ENCODE measurements at places on chromosomes 16 and 17.

DNA sequence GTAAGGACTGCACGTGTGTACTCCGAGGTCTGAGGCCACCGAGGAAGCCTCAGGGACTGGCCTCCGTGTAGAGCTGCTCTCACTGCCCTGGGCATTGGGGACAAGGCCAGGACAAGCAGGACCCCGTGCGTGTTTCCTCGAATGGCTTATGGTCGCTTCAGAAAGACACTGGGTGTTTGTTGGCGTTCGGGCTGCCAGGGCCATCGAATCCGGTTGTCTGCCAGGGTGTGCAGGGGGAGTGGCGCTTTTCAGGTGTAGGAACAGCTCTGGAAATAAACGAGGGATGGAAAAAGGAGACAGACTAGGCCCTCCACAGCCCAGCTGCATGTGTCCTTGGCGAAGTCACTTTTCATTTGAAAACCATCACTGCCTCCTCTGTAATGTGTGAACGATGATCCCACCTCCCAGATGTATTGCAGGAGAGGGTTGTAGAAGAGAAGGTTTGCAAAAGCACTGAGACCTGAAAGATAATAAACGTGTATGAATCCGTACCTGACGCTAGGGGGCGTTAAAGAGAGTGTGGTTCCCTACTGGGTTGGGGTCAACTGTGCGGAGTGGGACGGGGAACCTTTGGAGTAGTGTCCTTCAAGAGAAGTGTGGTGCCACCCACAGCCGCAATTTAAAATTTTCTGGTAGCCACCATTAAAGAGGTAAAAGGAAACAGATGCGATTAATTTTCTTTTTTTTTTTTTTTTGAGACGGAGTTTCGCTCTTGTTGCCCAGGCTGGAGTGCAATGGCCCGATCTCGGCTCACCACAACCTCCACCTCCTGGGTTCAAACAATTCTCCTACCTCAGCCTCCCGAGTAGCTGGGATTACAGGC lies 2.1 kb upstream of the ZSCAN10 start:
- DNase-seq, result no peak

DNA sequence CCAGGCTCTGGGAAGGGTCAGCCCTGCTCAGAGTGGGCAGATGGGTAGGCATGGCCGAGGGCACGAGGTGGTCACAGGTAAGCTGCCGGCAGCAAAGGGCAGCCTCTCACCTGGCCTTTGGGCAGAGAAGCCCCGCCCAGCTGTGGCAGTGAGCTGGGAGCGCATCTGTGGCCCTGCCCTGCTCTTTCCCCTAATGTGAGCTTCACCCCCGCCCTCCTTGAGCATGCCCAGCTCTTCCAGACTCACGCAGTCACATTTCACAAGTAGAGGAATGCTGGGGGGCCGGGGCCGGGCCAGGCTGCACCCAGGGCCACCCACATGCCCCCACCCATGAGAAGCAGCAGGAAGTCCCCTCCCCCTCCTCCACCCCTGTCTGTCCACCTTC lies 40.7 kb upstream of the SLC38A10 start:
- DNase-seq, result no peak

- no peak for DNase-seq
Observed at GRCh38 chr16:75983741-75984381, 257.6 kb upstream of the CPHXL start.

- DNase-seq, result no peak
Observed at GRCh38 chr16:71711789-71712188, 12.7 kb downstream of the PHLPP2 start.

GRCh38 chr16:28104404-28104803 lies 40.9 kb upstream of the GSG1L start:
- DNase-seq, result no peak

DNA sequence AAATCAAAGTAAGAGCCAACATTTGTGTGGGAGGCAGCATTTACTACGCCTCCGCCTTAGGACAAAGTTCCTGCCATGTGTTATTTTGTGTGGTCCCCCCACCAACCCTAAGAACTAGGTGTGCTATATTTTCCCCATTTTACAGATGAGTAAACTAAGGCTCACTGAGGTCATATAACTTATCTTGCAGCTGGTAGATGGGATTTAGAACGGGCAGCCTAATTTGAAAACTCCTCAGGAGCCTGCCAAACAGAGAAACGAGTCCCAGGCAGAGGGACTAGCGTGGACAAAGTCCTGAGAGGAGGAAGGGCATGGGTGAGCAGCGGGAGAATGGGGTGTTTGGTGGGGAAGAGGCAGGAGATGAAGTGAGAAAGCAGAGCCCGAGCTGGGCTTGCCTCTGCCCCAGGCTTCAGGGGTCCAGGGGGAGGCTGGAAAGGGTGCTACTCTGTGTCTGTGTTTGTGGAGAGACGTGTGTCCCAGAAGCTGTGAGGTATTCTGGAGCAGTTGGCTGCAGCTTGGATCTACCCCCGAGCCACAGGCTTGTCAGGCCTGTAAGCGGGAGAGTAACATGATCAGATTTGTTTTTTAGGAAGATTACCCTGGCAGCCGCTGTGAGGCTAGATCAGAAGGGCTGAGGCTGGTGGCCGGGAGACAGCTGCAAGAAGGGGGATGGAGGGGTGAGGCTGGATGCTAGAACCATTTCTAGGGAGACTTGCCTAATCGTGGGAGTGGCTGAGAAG lies 5.0 kb downstream of the MLLT6 start:
- no peak for DNase-seq

GRCh38 chr17:40219594-40220338 lies 662 bp downstream of the WIPF2 start:
- DNase-seq, result peak; percentile 41

DNA sequence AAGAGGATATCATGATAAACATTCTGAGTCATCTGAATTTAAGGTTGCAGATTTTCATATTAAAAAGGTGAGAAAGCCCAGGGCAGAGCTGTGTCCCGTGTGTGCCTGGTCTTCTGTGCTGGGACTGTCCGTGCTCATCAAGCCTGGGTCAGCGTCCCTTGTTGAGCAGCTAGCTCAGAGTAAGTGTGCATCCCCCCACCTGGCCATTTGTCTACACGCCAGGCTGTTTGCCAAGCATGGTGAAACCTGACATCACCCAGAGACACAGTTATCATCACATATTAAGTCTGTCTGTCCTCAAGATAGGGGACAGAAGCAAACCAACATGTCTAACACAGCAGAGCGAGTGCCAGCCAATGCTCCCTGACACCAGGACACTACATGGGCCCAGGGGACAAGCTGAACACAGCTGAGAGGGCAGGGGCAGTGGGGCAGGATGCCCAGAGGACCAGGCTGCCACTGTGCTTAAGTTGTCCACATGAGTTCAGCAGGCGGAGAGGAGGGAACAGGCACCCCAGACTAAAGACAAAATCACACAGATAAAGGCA lies 57.9 kb upstream of the CNEP1R1 start:
- no peak for DNase-seq

DNA sequence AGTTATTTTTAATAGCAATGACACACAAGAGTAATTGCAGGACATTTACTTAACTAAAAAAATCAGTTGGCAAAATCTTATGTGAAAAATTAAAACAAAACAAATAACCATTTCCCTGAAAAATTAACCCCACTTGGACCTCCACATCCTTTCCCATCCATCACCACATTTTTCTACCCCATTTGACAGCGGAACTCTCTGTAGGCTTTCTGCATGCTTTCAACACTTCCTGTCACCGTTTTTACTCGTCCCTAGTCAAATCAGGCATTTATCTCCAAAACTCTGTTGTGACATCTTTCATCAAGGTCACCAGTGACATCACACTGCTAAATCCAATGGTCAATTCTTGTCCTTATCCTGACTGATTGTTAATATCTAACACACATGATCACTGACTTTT lies 27.5 kb downstream of the KCNJ16 start:
- DNase-seq, result no peak

GRCh38 chr17:79648181-79648831 lies 37.5 kb upstream of the RBFOX3 start:
- DNase-seq, result no peak

- no peak for DNase-seq
Observed at GRCh38 chr16:23104032-23104955, 45.0 kb downstream of the USP31 start.

DNA sequence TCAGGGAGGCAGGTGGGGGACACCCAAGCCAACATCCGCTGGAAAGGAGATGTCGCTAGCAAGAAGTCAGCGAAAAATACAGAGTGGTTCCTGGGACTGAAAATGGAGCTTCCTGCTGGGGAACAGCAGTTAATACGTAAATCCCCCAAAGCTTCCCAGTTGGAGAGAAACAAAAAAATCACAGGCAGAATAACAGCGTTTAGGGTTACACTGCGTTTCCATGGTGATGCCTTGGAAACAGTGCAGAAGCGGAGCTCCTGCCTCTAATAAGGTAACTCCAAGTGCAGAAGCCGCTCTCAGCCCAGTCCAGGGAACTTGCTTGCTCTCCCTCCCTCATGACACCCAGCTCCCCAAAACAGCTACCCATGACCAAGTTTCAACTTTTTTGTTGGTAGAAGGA lies 73.4 kb downstream of the PLD6 start:
- DNase-seq, result no peak

GRCh38 chr17:3761036-3761917 lies 37.6 kb downstream of the HASPIN start:
- no peak for DNase-seq

DNA sequence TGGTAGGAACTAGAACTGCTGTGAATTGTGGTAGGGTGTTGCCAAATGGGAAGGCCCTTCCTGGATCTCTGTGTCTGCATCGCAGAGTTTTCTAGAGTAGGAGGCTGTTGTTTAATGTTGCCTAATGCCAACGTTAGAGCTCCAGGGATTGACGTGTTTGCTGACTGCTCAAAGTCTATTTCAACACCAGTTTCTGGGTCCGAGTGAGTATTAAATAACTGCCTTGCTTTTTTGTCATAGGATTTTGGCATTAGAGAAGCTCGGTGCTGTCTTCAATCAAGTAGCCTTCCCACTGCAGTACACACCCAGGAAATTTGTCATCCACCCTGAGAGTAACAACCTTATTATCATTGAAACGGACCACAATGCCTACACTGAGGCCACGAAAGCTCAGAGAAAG lies 40.0 kb downstream of the SF3B3 start:
- no peak for DNase-seq

GRCh38 chr16:87327798-87328495 lies 10.8 kb upstream of the C16orf95 start:
- no peak for DNase-seq

GRCh38 chr17:82021107-82021899 lies 1.4 kb downstream of the CENPX start:
- no peak for DNase-seq

GRCh38 chr17:79118924-79119323 lies 44.3 kb downstream of the ENGASE start:
- no peak for DNase-seq

DNA sequence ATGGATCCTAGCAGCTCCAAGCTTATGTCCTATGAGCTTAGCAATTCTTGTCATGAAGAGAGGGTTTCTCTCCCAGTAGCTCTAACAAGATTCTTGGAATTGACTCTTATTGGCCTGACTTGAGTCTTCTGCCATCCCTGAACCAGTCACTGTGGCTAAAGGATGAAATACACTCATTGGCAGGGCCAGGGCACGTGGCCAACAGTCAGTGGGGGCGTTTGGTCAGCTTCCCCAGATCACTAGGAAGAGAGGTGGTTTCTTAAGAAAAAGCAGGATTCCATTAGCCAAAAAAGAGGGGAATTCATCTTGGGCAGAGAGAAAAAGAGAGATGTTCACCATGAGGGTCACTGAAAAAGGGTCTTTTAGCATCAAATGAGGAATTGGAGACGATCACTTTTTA lies 363.2 kb downstream of the SNX29 start:
- no peak for DNase-seq

GRCh38 chr17:57442401-57442823 lies 186.1 kb downstream of the MSI2 start:
- DNase-seq, result no peak

GRCh38 chr17:21146362-21147015 lies 19.7 kb downstream of the DHRS7B start:
- DNase-seq, result no peak

GRCh38 chr16:84421081-84421937 lies 53.0 kb downstream of the ATP2C2 start:
- DNase-seq, result no peak

DNA sequence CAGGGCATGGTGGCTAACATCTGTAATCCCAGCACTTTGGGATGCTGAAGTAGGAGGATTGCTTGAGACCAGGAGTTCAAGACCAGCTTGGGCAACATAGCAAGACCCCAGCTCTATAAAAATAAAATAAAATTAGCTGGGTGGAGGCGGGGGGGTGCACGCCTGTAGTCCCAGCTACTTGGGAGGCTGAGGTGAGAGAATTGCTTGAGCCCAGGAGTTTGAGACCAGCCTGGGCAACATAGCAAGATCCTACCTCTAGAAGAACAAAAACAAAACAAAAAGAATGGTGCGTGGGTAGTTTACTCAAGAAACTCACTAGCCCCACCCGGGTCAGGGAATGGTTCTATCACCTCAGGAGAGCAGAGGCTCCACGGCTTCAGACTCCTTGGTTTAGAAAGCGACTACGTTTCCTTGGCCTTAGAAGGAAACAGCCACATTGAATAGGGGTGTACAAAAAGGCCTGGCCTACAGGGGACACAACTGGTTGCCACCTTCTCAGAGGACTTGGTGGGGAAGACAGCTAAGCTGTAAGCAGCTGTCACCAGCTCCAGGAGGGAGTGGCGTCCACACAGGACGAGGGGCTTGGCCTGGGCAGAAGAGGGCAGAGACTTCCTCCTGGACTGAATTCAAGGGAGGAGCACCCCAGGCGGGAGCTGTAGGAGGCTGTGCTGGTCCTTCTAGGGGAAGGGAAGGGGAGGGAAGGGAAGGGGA lies 716 bp downstream of the TK1 start:
- no peak for DNase-seq

DNA sequence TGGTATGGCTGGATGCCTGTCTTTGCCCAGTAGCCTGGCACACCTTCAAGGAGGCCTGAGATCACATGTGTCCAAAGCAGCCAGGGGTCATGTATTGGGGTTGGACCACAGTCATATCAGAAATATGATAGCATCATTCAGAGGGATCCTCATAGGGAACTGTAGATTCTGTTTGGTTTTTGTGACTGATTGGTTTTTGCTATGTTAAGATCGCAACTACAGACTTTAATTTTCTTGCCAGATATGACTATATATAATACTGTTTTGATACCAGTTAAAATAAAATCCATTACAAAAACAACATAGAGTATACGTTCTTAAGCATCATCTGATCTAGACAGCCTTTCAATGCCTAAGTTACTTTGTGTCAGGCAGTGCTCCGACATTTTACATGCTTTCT lies 11.8 kb upstream of the SMPD3 start:
- DNase-seq, result no peak

- DNase-seq, result no peak
Observed at GRCh38 chr17:16106161-16106891, 106.7 kb downstream of the TTC19 start.

- no peak for DNase-seq
Observed at GRCh38 chr16:19179546-19180490, 11.8 kb downstream of the SYT17 start.

GRCh38 chr17:32626379-32626791 lies 139.6 kb downstream of the CDK5R1 start:
- DNase-seq, result no peak

- DNase-seq, result no peak
Observed at GRCh38 chr17:36768394-36768793, 167.0 kb downstream of the MRM1 start.

GRCh38 chr16:24729951-24730815 lies 732 bp downstream of the TNRC6A start:
- no peak for DNase-seq

- no peak for DNase-seq
Observed at GRCh38 chr17:4477255-4477791, 21.4 kb upstream of the SPNS2 start.

GRCh38 chr17:46772475-46773220 lies 45.8 kb downstream of the WNT3 start:
- DNase-seq, result peak; percentile 85

GRCh38 chr17:57455063-57455914 lies 199.0 kb downstream of the MSI2 start:
- DNase-seq, result no peak

GRCh38 chr17:30905742-30906100 lies 317 bp downstream of the TEFM start:
- DNase-seq, result no peak
